ENCODE measurements at places on chromosomes 2 and 18.

GRCh38 chr2:218962859-218963492 is 3.5 kb downstream of the CDK5R2 start:
- DNase-seq: peak; percentile 98

- no peak for DNase-seq
Observed at GRCh38 chr2:85470850-85471800, 52.6 kb downstream of the SH2D6 start.

DNA sequence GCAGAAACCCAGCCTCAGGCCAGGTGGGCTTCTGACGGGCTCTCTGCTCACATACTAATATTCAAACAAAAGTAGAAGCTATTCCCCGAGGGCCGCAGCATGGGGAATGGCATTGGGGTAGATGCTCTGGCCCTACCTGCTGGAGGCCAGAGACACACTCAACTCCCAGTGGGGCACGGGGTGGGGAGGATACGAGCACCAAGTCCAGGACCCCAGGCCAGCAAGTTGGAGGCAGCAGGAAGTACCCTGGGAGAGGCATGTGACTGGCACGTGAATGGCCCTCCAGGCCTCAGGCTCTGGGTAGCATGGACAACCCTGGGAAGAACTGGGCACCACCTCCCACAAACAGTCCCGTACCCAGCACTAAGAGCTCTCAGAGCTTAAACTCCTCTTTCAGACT is 3.8 kb downstream of the DNMT3A start:
- DNase-seq: no peak

DNA sequence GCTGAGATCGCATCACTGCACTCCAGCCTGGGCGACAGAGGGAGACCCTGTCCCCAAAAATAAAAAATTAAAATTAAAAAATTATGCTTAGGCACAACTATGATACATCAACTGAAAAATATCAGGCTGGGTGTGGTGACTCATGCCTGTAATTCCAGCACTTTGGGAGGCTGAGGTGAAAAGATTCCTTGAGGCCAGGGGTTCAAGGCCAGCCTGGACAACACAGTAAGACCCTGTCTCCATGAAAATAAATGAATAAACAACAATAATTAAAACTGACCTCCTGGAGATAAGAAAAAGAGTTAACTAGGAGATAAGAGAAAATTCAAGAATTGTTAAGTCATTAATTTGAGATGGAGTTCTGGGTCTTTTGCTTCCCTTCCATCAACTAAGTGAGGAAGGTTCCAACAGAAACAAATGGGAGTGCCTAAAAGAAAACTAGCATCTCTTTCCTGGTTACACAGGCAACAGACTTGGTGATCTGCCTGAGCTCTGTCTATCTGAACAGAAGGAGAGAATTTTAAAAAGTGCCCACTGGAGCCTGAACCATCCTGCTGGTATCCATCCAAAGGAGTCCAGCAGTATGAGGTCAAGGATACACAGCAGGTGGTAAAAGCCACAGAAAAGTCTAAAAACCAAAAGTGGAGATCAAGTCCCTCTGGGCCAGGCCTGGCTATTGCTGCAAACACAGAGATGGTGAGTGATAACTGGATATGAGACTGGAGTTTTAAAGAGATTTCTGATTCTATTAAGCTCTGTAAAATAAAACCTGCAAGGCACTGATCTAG is 8.8 kb downstream of the PPM1G start:
- no peak for DNase-seq
